ENCODE measurements at places on chromosomes 16 and 17.

DNA sequence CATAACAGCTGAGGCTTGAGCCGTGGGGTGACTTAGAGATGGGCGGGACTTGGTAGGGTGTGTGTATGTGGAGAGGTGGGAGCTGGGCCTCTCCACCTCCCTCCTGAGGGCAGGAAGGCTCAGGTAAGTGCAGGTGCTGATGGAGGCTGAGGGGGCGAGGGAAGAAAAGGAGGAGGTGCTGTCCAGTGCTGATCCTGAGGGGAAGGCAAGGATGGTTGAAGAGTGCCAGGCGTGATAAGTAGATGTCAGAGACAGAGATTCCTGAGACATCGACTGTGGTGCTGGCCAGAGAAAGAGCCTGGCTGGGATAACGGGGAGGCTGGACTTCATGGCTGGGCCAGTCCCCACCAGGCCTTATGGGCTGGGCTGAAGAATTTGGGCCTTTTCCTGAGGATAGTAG is 159.1 kb downstream of the SDK2 start:
- DNase-seq, result no peak

- no peak for DNase-seq
These were observed 396.6 kb downstream of the CPPED1 start for GRCh38 chr16:12406926-12407690.

DNA sequence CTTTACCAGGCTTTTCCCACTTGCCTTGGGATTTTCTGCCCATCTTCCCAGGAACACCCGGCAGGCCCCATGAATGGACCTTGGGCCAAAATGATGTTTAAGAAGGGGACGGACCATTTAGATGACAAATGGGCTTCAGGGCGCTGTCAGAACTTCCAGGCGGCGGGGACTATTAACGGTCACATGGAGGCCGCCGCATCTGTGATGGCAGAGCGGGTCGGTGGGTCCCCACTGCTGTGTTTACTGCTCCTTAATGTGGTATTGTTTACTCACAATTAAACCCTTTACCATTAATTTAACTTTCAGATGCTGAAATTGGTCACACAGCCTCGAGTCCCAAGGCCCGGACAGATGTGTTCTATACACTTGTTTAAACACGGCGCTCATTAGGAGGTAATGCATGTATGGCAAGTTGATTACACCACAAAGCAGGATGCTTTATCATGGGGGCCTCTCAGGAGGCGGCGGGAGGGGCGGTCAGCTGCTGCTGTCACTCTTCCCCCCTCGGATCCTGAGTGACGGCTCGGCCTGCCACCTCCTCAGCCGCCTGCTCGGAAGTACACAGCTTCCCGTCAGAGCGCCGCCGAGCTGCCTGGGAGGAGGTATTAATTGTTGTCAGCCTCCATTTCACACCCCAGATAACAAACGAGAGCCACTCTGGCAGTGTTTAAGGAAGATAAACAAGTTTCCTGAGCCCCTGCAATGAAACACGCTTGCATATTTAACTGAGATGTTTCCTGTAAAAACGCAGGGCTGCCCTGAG is 83.9 kb upstream of the IRX3 start:
- DNase-seq, result no peak

GRCh38 chr16:14125708-14126107 is 54.6 kb downstream of the MRTFB start:
- DNase-seq, result no peak

GRCh38 chr16:14377326-14377725 is 252.7 kb downstream of the PARN start:
- no peak for DNase-seq

DNA sequence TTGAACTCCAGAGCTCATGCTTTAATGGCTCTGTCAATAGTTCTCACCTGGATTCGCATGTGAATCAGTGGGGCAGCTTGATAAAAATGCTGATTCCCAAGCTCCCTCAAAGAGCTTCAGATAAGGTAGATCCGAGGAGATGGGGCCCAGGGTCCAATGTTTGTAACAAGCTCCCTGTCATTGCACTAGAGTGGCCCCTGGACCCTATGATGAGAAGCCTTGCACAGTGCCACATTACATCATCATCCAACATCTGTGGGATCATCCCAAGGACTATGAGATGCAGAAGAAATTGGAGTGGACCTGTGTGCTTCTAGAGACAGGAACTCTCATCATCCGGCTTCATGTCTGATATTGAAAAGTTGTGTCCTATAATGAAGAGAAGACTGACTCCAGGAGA is 340.8 kb downstream of the SHISA9 start:
- no peak for DNase-seq

- no peak for DNase-seq
These were observed 207.7 kb downstream of the LGALS9B start for GRCh38 chr17:20259668-20260067.

All from stimulated activated CD8-positive, alpha-beta memory T cell treated with anti-CD3 and anti-CD28 coated beads, Interleukin-4, amount 100 ng/mL, for 24 hours (primary cell).